ENCODE measurements at places on chromosomes 1 and 21.

DNA sequence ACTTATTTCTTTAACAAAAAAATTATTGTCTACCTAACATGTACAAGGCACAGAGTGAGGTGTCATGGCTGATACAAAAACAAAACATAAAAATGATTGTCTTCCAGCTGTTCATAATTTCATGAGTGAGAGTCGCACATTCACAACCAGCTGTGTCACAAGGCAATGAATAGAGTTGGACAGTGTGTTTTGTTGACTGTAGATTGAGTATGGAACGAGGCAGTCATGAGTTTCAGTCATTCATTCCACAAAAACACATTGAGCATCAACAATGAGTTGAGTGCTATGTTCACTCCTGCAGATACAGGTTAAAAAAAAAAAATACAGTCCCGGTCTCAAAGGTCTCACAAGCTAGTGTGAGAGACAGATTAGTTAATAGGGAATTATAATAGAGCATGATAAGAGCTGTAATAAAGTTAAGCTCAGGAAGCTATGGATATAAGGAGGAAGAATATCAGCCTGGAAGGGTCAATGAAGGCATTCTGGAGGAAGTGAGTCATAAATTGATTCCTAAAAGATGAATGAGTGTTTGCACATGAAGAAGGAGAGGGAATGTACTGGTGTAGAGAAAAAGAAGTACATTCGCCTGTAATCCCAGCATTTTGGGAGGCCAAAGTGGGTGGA is 47.8 kb upstream of the ARHGAP29 start:
- no peak for DNase-seq

DNA sequence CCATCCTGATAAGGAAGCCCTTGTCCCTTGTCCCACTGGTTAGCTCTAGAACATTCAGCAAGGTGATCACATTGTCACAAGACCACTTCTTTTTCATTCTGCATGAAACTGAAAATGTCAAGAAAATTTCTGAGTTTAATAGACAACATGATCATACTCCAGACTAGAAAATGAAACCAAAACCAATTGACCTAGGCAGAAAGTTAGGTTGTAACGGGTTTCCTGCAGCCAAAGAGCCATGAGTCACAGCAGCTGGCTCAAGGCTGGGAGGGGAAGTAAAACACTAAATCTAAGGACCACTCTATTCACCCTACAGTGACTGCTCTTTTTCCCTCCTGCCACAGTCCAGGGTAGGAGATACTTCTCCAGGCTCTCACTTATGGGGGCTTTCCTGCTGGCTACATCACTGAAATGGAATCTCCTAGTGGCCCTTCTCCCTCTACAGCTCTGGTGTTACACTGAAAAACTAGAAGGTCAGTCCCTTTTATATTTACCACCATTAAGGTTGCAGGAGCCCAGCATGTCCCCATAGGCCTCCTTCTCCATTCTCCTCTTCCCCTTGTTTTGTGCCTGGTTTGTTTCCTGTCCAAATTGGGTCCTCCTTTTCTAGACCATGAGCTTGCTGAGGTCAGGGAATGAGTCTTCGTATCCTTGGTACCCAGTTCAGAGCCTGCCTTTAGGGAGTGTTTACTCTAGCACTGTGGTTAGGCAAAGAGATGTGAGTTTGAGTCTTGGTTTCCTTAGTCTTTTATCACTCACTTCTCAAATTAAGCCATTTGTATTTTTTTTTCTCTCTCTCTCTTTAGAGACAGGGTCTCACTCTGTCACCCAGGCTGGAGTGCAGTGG is 236.5 kb upstream of the JUN start:
- peak; percentile 44 for DNase-seq

- no peak for DNase-seq
Observed at GRCh38 chr1:71377886-71378285, 297.1 kb upstream of the ZRANB2 start.

- no peak for DNase-seq
Observed at GRCh38 chr1:209993061-209993830, 55.2 kb downstream of the SYT14 start.

DNA sequence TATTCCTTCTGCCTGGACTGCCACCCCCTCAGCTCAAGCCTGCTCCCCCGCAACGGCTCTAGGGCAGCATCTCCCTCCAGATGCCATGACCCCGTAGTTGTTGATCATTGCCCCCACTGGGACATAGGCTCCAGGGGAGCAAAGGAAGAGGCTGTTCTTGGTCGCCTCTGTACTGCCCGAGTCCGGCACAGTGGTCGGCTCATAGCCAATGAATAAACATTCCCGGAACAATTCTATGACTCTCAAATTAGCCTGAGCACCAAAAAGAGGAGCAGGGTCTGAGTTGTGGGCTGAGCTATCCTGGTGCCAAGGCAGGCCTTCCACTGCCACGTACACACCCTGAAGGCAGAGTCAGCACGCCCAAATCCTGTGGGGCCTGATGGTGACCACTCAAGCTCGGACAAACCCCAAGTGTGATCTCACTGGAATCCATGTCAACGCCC is 33.1 kb downstream of the CAPZB start:
- DNase-seq, result no peak

- no peak for DNase-seq
Observed at GRCh38 chr1:102191723-102192122, 195.0 kb upstream of the OLFM3 start.

GRCh38 chr21:23809573-23809972 is 1797.7 kb downstream of the MRPL39 start:
- DNase-seq, result no peak

- DNase-seq, result no peak
Observed at GRCh38 chr1:49181033-49181432, 404.3 kb upstream of the BEND5 start.

DNA sequence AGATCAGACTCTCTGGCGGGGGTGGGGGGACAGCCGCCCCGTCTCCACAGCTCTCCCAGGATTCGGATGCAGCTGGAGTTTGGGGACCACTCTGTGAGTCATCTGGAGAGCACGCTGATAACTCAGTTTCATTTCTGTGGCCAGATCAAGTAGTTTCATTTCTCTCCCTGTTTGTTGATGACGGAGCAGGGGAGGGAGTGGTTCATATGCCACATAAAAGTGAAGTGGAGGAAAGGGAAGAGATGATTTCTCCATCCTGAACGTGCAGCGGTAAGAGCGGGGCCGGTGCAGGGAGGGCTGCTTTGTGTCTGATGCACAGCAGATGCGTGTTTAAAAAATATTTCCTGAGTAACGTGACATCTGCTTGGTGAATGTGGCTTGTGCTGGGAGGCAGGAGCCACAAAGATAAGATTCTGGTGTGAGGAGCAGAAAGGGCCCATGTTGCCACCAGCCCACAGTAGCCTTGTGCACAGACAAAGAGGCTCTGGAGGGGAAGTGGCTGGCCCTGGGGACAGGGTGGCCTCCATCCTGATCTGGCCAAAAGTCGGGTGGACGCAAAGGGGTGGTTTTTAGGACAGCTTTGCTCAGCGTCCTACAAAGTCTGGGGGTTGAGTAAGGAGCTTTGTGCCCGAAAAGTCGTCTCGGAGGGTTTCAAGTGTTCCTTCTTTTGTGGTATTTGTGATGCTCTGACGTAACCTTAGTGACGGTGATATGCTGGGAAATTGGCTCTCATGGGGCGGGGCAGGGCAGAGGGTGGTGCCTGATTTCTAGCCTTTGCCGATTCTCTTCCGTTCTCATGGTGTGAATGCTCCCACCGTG is at the start of gene MX2:
MX2 (plus strand) TSS at position 242 of the 819 bp plus-strand sequence. CDS start 14,880 bp downstream, outside the sequence.
- DNase-seq, result peak; percentile 81

GRCh38 chr1:30688920-30689794 is 34.2 kb downstream of the MATN1 start:
- DNase-seq, result no peak

DNA sequence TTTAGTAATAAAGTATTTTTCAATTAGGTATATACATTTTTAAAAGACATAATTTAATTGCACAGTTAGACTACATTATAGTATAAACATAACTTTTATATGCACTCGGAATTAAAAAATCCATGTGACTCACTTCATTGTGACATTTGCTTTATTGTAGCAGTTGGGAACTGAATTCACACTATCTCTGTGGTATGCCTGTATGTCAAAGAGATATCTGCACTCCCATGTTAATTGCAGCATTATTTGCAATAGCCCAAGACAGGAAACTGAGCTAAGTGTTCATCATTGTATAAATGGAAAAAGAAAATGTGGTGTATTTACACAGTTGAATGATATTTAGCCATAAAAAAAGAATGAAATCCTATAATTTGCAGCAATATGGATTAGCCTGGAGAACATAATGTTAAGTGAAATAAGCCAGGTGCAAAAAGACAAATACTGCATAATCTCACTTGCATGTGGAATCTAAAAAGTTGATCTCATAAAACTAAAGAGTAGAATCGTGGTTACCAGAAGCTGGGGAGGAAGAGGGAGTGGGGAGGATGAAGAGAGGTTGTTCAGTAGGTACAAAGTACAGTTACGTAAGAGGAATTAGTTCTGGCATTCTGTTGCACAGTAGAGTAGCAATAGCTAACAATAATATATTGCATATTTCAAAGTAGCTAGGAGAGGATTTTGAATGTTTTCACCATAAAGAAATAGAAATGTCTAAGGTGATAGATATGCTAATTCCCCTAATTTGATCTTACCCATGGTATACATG is 64.8 kb downstream of the DPT start:
- no peak for DNase-seq
